ENCODE measurements at places on chromosomes 7 and 10.
A peak's percentile ranks its signal among the peaks of the same experiment; 100 is the strongest.

- DNase-seq, result no peak
Observed at GRCh38 chr7:55827577-55827976, 35.0 kb downstream of the SEPTIN14 start.

- DNase-seq, result no peak
Observed at GRCh38 chr7:146235195-146235594, 118.6 kb downstream of the CNTNAP2 start.

DNA sequence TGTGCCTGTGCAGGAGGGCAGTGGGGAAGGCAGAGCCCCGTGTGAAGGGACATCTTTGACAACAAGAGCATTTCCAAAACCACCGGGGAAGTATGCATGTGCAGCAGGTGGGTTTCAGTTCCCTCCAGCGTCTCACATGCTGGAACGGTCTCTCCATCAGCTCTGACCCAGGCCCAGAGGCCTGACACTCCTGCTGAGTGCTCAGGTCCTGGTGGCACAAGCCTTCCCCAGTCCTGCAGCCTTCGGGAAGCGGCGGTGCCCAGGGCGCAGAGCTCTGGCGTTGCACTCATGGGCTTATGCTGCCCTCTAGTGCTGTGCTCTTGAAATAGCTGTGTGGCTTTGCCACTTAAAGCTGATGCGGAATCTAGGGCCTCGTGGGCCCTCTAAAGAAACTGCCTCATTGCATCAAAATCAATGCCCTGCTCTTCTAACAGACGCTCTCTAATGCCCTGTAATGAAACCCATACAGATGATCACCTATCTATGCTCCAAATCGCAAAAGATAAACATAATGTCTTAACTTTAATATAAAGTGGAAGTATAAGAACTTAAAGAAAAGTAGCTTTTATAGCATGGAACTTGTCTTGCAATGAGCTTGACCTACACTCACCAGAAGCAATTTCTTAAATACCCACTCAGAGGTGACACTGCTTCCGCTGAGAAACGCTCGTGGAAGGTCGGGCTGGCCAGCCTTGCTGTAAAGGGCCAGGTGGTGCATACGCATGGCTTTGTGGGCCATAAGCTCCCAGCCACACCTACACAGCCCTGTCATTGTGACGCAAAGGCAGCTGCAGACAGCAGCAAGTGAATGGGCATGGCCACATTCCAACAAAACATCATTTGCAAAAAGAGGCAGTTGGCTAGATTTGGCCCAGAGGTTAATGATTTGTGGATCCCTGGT is 38.6 kb downstream of the CLRN3 start:
- DNase-seq, result peak; percentile 15

DNA sequence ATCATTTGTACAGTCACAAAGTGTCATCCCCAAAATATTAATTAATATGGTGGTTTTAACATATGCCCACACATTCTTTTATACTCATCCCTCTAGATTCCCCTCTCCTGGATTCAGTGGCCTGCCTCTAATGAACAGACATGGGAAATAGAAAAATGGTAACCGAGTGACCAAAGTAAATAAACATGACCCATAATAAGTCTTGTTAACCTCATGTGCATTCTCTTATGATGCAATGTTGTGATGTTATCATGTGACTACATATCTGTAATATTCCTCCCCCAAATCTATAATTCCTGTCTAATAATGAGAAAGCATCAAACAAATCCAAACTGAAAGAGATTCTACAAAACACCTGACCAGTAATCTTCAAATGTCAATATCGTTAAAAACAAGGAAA is 164.5 kb upstream of the PRSS1 start:
- DNase-seq, result no peak

GRCh38 chr10:119762805-119763798 is 37.3 kb downstream of the INPP5F start:
- no peak for DNase-seq

GRCh38 chr10:92923416-92923815 is 75.1 kb downstream of the EXOC6 start:
- DNase-seq, result no peak

Data from non-pigmented ciliary epithelial cell (primary cell).